ENCODE measurements at places on chromosomes 2 and 18. TPM values are rescaled to one million over a fixed set of nuclear protein-coding genes. Genes with fewer than 3 reads are reported as not detected.

The DLX2 gene
- total RNA-seq: 0.20 TPM

The PDE1A gene
- 0.39 TPM for total RNA-seq

The ITGB6 gene
- under 0.01 TPM for total RNA-seq

The DCC gene
- not detected for total RNA-seq

The TUBB8B gene
- total RNA-seq: not detected

The SLC16A14 gene
- under 0.01 TPM for total RNA-seq

The ZNF396 gene
- 0.37 TPM for total RNA-seq

The ANO7 gene
- 0.78 TPM for total RNA-seq

The OR6B2 gene
- not detected for total RNA-seq

The SERPINB8 gene
- 28.2 TPM for total RNA-seq

The STRN gene
- 16.9 TPM for total RNA-seq

The NTSR2 gene
- not detected for total RNA-seq

The GDF7 gene
- total RNA-seq: under 0.01 TPM

The BOLL gene
- not detected for total RNA-seq

The DSC2 gene
- total RNA-seq: not detected

The GALNT3 gene
- 0.20 TPM for total RNA-seq

The PLCL1 gene
- 0.37 TPM for total RNA-seq

The MOCOS gene
- 8.8 TPM for total RNA-seq

The LYG2 gene
- not detected for total RNA-seq

The GGCX gene
- 38.5 TPM for total RNA-seq

The TCF7L1 gene
- total RNA-seq: 2.2 TPM

The ESPNL gene
- total RNA-seq: 0.39 TPM

The GAL3ST2 gene
- total RNA-seq: not detected

The HRH4 gene
- total RNA-seq: under 0.01 TPM

The TIGD1 gene
- total RNA-seq: 5.9 TPM

The IMP4 gene
- total RNA-seq: 116 TPM

The TCF23 gene
- total RNA-seq: not detected
